ENCODE measurements at places on chromosomes 3 and 15.

DNA sequence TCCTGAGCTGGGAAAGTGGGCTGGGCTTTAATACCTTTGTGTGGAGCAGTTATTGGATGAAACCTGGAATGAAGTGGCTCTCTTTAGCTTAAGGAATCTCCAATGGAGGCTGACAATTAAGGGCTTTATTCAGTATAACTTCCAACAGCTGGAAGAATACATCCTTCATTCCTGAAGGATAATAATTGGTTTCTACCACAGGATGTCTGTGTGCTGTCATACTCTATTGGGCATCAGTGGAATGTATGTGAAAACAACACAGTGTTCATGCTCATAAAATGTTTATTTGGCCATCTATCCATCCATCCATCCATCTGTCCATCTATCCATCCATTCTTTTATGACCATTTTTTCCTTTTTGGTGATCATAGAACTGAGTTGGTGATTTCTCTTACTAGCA lies 220.7 kb upstream of the GAP43 start:
- no peak for DNase-seq

DNA sequence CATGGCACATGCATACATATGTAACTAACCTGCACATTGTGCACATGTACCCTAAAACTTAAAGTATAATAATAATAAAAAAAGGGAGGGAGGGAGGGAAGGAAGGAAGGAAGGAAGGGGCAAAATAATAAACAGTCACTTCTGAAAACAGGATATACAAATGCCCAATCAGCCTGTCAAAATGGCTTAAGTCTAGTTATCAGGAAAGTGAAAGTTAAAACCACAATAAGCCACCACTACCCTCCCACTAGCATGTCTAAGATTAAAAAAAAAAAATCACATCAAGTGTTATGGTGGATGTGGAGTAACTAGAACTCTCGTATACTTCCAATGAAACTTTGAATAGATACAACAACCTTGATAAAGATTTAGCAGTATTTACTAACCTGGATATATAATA lies 145.6 kb upstream of the GMNC start:
- no peak for DNase-seq

- no peak for DNase-seq
These were observed 166.6 kb downstream of the SATB1 start for GRCh38 chr3:18258492-18258891.

DNA sequence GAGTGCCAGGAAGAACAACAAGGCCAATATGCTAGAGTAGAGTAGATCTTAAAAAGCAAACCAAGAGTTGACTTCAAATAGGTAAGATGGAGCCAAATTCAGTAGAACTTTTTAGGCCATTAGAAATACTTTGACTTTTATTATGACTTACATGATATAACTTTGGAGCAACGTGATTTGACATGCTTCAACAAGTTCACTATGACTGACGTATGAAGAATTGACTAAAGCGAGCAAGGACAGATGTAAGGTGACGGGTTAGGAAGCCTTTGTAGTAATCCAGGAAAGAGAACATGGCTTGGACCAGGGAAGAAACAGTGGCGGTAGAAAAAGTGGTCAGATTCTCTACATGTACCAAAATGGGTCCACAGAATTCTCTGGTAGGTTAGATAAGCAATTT lies 4.9 kb upstream of the ZNF385D start:
- no peak for DNase-seq

DNA sequence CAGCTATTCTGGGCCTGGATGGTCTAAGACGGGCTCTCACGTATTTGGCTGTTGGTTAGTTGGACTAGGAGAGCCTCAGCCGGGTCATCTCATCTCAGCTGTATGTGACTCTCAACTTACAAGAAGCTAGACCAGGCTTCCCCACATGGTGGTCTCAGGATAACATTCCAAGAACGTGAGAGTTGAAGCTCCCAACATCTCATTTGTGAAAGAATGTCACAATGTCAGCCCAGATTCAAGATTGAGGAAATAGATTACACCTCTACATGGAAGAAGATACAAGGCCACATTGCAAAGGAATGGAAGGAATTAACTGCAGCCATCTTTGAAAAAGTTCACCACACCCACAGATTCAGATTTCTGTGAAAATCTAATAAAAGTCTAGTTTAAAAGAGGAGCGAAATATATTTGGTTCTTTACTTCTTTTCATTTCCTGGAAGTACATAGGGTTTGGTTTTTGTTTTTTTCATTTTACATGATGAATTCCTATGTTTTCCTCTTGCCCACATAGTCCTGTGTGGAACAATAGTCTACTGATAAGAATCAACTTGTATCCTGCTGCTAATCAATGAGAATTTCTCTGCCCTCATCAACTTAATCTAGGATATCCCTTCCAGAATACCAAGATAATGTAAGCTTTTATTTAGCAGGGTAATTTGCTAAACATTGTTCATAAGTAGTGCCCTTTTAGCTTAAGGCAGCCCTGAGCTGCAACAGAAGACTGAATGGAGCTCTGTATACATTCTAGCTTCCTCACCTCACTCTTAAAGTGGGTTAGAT lies 116.5 kb downstream of the CMSS1 start:
- DNase-seq, result no peak

GRCh38 chr3:118587847-118588246 lies 446.8 kb downstream of the IGSF11 start:
- DNase-seq, result no peak

DNA sequence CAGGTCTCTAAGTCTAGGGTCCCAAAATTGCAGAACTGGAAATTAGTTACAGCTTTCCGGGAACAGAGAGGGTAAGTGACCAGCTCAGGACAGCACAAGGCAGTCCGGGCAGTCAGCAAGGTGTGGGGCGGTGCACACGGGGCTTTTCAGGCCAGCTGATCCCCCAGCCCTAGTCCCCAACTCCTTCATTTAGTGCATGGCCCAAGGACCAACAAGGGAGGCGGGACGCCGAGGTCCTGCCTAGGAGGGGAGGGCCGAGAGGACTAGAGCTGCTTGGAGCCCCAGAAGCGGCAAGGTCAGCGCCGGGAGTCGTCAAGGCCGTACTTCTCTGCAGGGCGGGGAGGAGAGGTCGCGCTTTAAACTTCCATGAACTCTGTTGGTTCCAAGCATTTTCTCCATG lies 2.0 kb upstream of the PDE8A start:
- no peak for DNase-seq

- DNase-seq, result no peak
These were observed 725.3 kb upstream of the CFAP20DC start for GRCh38 chr3:59775106-59775505.

- no peak for DNase-seq
These were observed 275.9 kb downstream of the ZIC4 start for GRCh38 chr3:147130461-147130860.

DNA sequence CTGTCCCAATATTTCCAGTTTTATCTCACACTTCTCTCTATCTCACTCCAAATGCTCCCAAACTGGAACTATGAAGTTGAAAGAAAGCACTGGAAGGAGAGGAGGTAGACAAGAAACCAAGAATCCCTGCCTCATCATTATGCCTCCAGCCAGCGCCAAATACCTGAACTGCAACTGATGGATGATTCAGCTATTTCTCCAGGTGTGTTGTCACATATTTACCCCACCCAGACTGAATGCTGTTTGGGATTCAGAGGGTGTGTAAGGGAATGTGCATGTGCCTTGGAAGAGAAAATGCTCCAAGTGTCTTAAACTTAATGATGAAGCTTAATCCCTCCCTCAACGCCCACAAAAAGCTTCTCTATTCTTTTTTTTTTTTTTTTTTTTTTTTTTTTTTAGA lies 269.5 kb upstream of the ATP11B start:
- DNase-seq, result no peak

DNA sequence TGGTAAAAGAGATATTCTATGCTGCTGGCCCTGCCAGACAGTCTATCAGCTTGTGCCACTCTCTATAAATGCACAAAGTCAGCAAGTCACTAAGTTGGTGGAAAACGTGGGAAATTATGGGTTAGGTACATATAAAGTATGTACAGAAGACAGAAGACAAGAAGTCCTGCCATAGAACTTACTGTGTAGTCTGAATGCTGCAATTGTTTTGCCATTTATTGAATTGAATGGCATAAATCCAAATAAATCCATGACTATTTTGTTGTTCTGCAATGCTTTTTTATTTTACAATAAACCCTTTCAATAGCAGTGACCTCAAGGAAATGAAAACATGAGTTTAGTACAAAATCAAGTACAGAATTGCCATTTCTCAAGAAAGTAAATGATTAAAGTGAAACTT lies 34.1 kb upstream of the TM4SF1 start:
- no peak for DNase-seq

DNA sequence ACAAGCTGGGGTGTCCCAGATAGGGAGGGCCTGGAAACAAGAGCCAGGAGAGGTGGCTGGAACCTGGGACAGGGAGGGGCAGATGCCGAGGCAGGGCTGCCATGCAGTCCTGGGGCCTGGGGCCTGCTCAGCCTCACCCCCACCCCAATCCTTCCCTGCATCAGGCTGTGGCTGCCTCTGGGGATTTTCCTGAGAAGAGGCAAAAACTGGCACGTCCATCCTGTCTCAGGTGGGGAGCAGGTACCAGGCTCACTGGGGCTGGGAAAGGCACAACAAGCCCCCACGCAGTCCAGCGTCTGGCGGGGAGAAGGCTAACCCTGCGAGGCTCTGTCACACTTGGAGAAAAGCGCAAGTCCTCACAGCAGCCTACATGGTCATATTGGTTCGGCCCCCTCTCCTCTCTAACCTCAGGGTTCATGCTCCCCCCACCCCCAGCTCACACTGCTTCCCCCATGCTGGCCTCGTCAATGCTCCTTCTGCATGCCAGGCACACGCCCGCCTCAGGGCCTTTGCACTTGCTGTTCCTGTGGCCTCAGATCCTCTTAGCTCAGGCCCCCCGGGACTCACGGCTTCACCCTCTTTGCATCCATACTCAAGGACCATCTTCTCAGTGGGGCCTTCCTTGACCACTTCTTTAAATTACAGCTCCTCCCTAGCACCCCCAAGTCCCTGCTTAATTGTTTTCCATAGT lies 53.1 kb downstream of the LINGO1 start:
- DNase-seq, result no peak

- no peak for DNase-seq
These were observed 83.7 kb downstream of the CMSS1 start for GRCh38 chr3:99901200-99901926.

- no peak for DNase-seq
These were observed 47.2 kb downstream of the CCDC12 start for GRCh38 chr3:46929324-46929723.

DNA sequence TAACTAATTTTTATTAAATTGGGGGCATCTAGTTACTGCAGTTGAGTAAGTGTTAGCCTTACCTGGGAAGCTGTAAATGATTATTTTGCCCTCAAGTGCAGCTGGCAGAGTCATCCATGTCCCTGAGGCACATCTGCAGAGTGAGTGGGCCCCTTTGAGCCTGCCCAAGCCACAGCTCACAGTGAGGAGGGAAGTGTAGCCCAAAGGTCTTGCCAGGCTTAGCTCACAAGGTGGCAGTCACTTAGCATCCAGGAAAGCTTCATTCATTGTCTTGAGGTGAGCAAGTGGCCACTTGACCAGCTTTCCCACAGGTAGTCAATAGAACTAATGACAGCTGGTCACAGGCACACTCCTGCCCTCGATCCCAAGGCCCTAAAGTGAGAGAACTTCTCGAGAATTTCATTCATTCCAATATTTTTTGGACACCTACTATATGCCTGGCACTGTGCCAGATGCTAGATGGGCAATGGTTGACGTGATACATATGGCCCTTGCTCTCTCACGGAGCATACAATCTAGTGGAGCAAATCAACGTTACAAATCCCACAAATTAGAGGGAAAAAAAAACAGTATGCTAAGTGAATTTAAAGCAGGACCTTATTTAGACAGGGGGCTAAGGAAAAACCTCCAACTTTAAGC lies 163.3 kb upstream of the IL12A start:
- DNase-seq, result no peak

DNA sequence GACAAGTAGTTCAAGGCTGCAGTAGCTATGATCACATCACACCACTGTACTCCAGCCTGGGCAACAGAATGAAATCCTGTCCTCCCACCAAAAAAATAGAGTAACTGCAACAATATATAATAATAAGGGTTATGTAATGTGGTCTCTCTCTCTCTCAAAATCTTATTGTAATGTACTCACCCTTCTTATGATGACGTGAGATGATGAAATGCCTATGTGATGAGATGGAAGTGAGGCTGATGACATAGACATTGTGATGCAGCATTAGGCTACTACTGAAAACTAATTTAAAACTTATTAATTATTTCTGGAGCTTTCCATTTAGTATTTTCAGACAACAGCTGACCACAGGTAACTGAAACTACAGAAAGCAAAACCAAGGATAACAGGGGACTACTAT lies 27.4 kb downstream of the TASOR start:
- no peak for DNase-seq

DNA sequence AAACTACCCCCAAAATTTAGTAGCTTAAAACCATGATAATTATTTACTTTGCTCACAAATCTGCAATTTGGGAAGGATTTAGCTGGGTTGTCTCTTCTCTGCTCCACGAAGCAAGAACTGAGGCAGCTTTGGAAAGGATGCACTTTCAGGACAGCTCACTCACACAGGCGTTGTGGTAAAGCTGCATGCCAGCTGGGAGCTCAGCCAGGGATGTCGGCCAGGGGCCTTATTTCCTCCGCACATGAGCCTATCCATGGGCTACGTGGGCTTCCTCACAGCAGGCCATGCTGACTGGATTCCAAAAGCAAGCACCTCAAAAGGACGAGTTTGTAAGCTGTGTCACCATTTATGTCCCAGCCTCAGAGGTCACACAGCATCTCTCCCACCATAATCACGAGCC lies 301.3 kb upstream of the IGF1R start:
- no peak for DNase-seq

DNA sequence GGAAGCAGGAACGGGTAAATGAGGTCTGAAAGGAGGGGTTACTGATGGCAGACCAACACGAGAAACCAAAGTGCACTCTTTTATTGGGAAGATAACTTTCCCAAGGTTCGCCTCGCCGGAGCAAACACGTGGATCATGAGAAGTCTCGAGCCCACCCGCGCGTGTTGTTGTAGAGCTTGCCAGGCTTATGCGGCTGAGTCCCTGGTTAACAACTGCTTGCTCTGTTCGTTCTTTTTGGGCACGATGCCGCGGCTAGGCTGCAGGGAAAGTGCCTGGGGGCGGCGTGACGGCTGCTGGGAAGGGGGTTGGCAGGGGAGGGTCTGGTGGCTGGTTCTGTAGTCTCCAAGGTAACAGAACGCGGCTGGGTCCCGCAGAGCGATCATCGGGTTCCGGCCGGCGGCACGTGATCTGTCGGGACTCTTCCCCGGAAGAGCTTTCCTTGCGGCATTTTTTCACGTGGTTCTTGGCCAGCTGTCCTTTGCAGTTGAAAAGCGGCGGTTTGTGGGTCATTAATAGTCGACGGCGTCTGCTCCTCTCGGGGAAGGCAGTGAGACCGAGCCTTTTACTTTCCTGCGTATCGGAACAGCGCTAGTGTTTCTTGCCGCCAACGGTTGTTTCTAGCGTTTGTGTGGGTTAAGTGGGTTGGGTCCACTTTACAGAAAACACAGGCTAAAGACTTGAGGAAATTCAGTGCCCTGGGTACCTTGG lies 1.5 kb downstream of the MGA start:
- DNase-seq, result peak; percentile 48

- no peak for DNase-seq
These were observed 66.4 kb upstream of the CNTN6 start for GRCh38 chr3:1026395-1026794.

- DNase-seq, result no peak
These were observed 22.2 kb upstream of the EID1 start for GRCh38 chr15:48855501-48856440.
